ENCODE measurements at places on chromosomes 7 and 10.
A peak's percentile ranks its signal among the peaks of the same experiment; 100 is the strongest.

GRCh38 chr10:16752099-16752498 is 65.1 kb downstream of the RSU1 start:
- DNase-seq, result no peak

DNA sequence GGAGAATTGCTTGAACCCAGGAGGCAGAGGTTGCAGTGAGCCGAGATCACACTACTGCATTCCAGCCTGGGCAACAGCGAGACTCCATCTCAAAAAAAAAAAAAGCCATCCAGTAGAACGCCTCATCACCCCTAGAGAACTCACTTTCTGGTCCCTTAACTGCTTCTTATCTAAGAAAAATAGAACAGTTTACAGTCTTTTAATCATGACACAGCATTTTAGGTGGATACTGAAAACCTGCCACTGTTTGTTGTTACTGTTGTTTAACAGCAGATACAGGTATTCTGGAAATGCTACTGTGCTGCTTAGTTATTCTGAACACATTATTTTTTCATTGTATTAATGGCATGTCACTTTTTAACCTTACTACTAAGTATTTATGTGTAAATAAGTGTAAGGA is 624.3 kb upstream of the GHITM start:
- DNase-seq, result no peak

GRCh38 chr7:157490465-157490912 is 153.7 kb downstream of the DNAJB6 start:
- DNase-seq, result no peak

DNA sequence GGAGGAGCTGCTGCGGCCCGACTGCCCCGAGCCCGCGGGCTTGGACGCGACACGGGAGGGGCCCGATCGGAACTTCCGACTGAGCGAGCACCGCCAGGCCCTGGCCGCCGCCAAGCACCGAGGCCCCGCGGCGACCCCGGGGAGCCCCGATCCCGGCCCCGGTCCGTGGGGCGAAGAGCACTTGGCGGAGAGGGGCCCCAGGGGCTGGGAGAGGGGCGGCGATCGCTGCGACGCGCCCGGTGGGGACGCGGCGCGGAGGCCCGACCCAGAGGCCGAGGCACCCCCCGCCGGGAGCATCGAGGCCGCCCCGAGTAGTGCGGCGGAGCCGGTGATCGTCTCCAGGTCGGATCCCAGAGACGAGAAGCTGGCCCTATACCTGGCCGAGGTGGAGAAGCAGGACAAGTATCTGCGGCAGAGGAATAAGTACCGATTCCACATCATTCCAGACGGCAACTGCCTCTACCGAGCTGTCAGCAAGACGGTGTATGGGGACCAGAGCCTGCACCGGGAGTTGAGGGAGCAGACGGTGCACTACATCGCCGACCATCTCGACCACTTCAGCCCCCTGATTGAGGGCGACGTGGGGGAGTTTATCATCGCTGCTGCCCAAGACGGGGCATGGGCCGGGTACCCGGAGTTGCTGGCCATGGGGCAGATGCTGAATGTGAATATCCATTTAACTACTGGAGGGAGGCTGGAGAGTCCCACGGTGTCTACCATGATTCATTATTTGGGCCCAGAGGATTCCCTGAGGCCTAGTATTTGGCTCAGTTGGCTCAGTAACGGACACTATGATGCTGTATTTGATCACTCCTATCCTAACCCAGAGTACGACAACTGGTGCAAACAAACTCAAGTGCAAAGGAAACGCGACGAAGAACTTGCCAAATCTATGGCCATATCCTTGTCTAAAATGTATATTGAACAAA is 1.4 kb downstream of the OTUD1 start:
- DNase-seq, result no peak

- DNase-seq, result no peak
These were observed 891.2 kb downstream of the PCDH15 start for GRCh38 chr10:53909791-53910190.

DNA sequence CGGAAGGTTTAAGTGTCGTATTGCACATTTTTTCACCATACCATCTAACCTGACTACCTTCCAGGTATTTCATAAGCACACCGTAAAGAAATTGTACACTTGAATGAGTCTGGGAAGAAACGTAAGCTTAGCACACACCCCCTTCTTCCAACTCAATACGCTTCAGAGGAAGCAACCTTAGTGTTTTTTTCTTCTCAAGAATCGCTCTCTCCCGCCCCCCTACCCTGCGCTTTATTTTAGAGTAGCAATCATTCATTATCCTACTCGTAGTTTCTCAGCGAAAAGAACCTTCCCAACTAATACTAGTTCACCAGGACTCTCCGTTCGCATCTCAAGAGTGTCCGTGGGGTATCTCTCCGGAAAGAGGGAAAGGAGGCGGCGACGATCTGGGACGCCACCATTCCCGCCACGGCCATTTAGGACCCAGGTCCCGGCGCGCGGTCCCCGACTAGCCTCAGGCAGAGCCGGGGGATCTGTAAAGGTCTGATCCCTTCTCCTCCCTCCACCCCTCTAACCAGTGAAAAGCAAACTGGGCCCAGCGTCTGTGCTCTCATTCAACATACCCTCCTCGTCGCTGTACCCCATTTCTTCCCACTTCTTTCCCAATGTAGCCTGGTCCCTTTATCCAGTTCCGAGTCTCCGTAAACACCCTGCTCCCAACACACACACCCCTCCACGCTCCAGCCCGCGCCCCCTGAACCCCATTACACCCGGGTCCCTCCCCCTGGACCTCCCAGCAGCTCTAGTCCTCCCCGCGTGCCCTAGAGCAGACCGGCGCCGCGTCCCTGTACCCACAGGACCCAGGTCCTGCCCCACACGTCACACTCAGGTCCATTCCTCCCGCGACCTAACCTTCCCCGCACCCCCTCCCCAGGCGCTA is 16.0 kb downstream of the MYOZ1 start:
- DNase-seq, result peak; percentile 26

DNA sequence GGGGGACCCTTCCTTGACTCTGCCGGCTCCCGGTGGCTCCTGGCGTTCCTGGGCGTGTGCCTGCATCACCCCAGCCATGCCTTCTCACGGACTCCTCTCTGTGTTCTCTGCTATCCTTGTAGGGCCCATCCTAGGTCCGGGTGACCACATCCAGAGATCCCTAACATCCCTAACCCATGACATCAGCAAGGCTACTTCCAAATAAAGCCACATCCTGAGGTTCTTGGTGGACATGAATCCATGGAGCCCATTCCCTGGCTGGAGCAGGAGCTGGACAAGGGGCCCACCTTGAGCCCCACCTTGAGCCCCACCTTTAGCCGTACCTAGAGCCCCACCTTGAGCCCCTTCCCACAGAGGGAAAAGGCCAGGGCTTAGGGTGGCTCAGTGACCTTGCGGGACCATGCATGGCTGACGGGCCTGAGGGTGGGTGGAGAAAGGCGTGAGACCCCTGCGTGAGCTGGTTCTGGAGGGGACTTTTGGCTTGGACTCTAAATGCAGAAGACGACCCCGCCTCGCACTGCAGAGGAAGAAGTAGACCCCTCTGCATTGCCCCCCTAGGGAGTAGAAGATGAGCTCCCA is 58.5 kb upstream of the INPP5A start:
- DNase-seq, result no peak
